ENCODE measurements at places on chromosomes 4 and X. TPM values are rescaled to one million over a fixed set of nuclear protein-coding genes. Genes with fewer than 3 reads are reported as not detected.

RENBP gene
- total RNA-seq = 0.19 TPM

FOXO4 gene
- total RNA-seq = 0.91 TPM

MTTP gene
- total RNA-seq = not detected

CLTRN gene
- total RNA-seq = 0.82 TPM

FGFBP1 gene
- total RNA-seq = 3.9 TPM

TMPRSS11B gene
- total RNA-seq = not detected

SLC9B2 gene
- total RNA-seq = 7.1 TPM

HOPX gene
- not detected for total RNA-seq

KCNIP4 gene
- not detected for total RNA-seq

SLC4A4 gene
- 1.8 TPM for total RNA-seq

TLR1 gene
- total RNA-seq = 0.25 TPM

DRP2 gene
- 0.13 TPM for total RNA-seq

DCLK2 gene
- total RNA-seq = 9.7 TPM

CYTL1 gene
- not detected for total RNA-seq

RP2 gene
- total RNA-seq = 11.4 TPM

TRIM60 gene
- total RNA-seq = not detected

MAGED4 gene
- 10.2 TPM for total RNA-seq

NALF2 gene
- 5.5 TPM for total RNA-seq

ADAD1 gene
- total RNA-seq = not detected

RASSF6 gene
- 0.72 TPM for total RNA-seq
